ENCODE measurements at places on chromosomes 11 and 22. TPM values are rescaled to one million over a fixed set of nuclear protein-coding genes. Genes with fewer than 3 reads are reported as not detected.

The GGTLC3 gene
- total RNA-seq = not detected

The NPTXR gene
- total RNA-seq = 1.4 TPM

The SIAE gene
- 10.8 TPM for total RNA-seq

The APOBEC3A gene
- not detected for total RNA-seq

The KCNA4 gene
- total RNA-seq = not detected

DNA sequence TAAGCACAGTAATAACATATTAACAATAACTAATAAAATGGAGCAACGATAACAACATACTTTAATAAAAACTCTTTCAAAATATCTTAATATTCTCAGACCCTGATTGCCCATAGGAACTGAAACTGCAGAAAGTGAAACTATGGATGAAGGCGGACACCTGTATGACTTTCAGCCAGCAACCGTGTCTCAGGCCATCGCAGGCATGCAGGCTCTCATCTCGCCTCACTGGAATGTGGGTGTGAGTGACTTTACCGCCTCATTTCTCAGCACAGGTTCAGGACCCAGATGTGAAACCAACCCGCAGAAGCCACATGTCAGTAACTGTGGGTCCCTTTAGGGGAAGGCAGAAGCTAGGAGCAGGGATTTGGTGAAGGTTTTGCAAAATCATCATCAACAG lies 539.1 kb downstream of the FAM181B start:
- DNase-seq = no peak

- DNase-seq = no peak
Measured at GRCh38 chr11:87322568-87322967, 284.8 kb downstream of the TMEM135 start.

DNA sequence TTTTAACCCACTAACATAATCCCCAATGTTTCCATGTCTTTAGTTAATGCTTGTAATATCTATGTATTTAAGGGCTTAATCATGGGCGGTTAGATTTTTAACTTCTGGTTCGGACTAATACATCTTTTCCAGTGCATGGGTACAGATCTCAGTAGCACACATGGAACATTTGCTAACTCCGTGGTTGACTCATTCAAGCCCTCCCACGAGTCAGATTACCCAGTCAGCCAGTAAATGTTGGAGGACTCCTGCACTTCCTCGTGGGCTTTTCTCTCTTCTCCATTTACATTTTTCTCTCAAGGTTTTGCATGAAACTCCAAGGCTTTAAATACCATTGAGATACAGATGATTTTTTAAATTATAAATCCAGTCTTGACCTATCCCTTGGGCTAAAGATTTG lies 313.9 kb downstream of the ST3GAL4 start:
- DNase-seq = no peak

GRCh38 chr22:35653824-35654223 lies 5.6 kb downstream of the APOL6 start:
- no peak for DNase-seq

GRCh38 chr11:120547811-120548681 lies 36.5 kb downstream of the GRIK4 start:
- DNase-seq = no peak

DNA sequence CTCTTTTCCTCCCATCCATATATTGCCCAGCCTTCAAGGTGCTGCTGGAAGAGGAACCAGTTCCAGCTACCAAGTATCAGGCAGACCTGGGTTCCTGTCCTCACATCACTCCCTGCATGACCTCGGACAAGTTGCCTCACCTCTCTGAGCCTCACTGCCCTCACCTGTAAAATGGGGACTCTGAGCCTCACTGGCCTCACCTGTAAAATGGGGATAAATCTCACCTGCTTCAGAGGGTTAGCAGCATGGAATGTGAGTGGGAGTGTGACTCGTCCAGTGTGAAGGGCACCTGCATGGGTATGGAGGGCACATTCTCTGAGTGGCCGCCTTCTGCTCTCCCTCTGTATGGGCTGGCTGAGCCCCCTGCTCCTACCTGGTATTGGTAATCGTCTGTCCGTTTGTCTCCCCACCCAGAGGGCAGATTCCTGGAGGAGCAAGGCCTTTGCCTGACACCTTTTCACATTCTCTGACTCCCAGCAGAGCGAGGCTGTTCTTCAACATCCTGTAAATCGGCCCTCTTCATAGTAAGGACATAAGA lies 3.7 kb downstream of the GRIK4 start:
- DNase-seq = no peak

DNA sequence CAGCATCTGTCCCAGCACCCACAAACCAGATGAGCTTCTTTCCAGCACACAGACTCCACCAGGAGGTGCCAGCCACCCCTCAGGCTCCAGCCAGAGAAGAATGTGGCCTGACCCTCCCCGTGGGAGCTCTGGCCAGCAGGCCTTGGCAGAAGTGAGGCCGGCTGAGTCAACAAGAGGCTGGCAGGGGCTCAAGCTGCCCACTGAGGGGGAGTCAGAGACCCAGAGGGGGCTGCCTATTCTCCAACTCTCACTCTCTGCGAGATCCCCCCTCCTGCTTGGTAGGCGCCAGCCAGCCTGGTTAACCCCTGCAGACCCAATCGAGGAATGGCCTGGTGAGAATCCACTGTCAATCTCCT lies 10.6 kb upstream of the CDC42EP1 start:
- DNase-seq = no peak

- DNase-seq = no peak
Measured at GRCh38 chr11:404551-405264, 10.1 kb downstream of the SIGIRR start.

- DNase-seq = no peak
Measured at GRCh38 chr11:9065607-9066432, 25.6 kb downstream of the SCUBE2 start.

DNA sequence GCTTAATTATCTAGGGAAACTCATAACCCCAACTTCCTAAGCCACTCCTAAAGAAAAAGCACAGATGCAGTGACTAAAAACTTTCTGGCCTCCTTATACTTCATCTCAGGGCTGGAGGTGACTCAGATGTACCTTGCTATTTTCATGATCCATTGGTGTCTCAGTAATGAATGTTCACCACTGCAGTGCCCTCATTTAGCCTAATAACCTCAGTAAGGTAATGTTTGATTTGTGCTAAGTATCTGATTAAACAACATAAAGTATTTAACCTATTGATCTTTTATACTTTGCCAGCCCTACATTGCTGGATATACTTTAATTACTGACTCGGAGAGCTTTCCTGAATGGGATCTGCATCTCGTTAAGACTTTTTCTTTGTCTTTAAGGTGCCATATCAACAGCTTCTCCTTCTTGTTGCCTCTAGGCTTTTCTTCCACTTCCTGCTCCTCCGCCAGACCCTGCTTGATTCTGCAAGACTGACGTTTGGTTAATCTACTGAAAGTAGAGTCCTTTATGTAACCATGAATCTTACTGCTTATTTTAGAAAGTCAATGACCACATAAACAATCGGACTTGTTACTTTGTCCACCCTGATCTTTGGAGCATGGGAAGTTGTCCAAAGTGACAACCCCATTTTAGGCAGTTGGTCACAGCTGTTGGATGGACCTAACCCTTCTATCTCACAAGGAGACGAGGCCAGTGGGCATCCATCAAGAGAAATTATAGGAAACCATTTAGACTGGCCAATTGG lies 303.0 kb downstream of the ST3GAL4 start:
- no peak for DNase-seq

GRCh38 chr22:22215659-22216449 lies 28.7 kb upstream of the VPREB1 start:
- no peak for DNase-seq

- no peak for DNase-seq
Measured at GRCh38 chr22:38707346-38707745, 1.6 kb downstream of the GTPBP1 start.

DNA sequence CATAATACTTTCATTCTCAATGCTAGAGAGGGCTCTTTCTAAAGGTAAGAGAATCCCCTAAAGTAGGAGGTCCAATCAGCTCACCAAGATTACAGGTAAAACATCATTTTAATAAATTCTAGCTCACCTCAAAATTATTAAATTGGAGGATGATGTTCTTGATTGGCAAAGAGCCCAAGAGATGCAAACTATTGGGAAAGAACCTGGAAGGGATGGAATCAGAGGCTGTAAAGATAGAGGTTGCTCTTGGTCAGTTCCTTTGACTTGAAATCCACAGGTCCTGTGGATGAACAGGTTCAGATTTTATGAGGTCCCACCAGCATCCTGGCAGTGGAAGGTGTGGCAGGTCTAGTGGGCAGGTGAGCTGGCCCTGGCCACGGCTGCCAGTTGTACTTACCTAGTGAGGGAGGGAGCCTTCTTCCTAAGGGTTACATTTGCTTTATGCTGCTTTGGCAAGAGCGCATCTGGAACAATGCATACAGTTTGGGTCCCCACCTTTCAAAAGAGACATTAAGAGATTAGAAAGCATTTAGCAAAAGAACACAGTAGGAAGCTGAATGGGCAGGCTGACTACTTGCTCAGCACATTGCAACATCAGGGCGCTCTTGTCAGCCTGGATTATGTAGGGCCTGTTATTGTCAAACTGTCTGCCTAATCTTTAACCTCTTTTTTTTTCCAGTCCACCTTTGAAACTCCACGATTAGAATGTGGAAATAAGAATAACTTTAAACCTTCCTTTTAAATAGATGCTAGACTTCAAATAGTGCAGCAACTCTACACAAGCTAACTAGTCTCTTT lies 97.0 kb downstream of the RDX start:
- no peak for DNase-seq

- DNase-seq = peak; percentile 46
Measured at GRCh38 chr11:73359930-73360742, 16.1 kb upstream of the RELT start.

GRCh38 chr11:67572747-67573419 lies 10.7 kb upstream of the GSTP1 start:
- DNase-seq = peak; percentile 59

DNA sequence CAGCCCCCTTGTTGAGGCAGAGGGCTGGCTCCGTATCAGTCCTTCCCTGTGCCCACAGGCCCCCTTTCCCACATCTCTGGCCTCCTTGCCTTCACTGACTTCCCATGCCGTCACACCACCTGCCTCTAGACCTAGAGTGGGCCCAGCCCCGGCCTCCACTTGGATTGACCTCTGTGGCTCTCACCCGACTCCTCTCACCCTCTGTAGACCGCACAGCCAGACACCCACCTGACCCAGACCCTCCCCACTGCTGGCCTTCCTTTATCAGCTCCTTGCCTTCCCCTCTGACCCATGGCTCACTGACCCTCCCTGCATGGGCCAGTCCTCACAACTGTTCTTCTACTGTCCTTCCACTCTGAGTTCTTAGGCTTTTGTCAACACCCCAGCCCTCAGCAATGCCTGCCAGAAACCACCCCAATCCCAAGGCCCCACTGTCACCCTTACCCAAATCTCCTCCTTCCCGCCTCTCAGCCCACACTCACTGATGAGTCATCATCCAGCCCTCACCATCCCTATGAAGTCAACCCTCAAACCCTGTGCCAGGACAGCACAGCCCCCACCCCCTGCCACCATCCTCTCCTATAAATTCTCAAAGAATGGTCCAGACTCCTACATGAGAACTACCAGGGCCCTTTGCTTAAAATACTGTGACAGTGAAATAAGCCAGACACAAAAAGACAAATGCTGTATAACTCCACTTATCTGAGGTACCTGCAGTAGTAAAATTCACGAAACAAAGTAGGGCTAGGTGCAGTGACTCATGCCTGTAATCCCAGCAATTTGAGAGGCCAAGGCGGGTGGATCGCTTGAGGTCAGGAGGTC lies 53.4 kb downstream of the SCGB1A1 start:
- no peak for DNase-seq

Data from activated naive CD4-positive, alpha-beta T cell treated with anti-CD3 and anti-CD28 coated beads for 36 hours (primary cell).